ENCODE measurements at places on chromosomes 4 and X.

GRCh38 chrX:136780763-136781162 is at the start of gene ARHGEF6:
Gene ARHGEF6, minus strand, starts transcription at chrX:136780932. Its CDS starts 50 bp downstream, at chrX:136780882.
- DNase-seq: no peak

DNA sequence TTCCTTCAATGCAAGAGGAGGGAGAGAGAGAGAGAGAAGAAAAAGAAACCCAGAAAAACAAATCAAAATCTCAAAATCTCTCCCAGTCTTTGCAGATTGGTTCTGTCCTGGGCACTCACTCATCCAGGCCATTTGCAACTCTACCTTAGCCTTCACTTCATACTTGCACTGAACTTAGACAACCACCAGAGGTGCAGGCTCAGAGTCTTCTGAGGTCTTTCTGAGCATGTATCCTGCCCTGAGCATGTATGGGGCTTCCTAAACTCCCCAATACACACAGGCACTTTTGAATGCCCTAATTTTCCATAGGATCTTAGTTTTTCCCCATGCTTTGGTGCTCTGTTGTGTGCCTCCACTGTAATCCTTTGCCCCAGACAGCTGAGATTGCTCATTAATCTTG is 2.9 kb downstream of the CFI start:
- DNase-seq: no peak

DNA sequence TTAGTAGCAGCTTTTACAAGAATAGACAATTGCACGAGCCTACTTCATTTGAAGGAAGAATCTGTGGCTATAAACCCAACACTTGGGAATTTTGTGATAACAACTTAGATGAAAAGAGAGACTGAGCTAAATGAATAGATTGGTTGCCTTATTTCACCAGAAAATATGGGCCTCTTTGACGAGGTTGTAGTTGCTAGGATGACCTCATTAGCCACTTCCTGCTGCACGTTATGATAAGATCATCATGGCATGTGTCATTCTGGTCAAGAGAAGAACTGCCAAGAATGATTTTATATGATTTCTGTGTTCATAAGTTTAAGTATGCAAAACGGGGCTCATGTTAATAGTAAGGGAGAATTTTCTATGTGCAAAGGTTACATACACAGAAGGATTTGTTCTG is 321.9 kb upstream of the GIMD1 start:
- no peak for DNase-seq

DNA sequence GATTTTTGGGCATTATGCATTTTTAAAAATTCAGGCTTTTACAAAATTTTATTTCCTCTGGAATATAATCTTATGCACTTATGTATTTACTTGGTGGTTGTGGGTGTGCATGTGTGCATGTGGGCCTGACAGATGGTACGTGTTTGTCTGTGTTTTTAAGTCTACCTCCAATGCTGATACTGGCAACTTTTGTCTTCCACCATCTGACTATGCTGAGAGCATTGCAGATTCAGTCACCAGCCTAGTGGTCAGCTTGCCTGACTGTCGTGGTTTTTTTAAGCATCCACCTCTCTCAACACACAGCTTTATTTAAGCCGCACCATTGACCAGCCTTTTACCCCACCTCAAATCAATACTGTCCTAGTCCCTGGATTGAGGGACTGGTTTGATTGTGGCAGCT is 37.1 kb downstream of the FSTL5 start:
- DNase-seq: no peak

GRCh38 chr4:13329963-13330362 is 154.2 kb downstream of the RAB28 start:
- no peak for DNase-seq

- no peak for DNase-seq
These were observed 274.4 kb downstream of the BANK1 start for GRCh38 chr4:102064747-102065442.

DNA sequence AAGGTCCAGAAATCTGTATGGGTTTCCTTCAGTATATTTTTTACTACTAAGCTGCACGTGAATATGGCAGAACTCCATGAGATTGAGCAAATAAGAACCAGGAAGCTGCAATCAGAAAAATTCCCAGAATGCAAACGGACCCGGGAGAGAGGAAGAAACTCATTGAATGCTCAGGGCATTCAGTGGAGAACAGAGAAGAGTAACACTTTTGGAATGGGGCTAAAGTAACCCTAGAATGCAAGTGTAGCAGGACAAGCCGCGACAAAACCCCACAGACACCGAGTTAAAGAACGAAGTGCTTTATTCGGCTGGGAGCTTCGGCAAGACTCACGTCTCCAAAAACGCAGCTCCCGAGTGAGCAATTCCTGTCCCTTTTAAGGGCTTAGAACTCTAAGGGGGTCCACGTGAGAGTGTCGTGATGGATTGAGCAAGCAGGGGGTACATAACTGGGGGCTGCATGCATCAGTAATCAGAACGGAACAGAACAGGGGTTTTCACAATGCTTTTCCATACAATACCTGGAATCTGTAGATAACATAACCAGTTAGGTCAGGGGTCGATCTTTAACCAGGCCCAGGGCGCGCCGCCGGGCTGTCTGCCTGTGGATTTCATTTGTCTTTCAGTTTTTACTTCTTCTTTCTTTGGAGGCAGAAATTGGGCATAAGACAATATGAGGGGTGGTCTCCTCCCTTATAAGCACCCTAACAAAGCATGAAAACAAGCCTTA is 56.4 kb downstream of the RAB28 start:
- DNase-seq: no peak

DNA sequence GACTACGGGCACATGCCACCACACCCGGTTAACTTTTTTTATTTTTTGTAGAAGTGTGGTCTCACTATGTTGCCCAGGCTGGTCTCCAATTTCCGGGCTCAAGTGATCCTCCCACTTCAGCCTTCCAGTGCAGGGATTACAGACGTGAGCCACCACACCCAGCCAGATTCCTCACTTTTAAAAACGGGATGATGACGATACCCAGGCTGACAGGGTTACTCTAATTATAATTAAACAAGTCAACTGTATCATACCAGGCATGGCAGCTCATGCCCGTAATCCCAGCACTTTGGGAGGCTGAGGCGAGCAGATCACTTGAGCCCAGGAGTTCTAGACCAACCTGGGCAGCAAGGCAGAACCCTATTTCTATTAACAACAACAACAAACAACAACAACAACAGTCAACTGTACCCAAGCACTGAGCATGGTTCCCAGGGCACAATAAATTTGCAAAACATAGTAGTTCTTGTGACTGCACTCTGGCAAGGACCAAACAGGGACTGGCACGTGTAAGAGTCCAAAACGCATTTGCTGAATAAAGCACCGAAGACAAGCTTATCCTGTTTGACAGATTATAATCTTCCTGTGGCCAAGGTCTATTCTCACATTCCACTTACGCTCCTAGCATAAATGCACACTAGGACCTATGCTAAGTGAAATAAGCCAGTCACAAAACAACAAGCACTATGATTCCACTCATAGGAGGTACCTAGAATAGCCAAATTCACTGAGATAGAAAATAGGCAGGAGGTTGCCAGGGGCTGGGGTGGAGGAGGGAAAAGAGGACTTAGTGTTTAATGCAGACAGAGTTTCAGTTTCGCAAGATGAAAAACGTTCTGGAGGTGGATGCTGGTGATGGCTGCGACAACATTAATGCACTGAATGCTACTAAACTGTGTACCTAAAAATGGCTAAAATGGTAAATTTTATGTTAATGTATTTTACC is 77.5 kb downstream of the IRF2 start:
- no peak for DNase-seq

DNA sequence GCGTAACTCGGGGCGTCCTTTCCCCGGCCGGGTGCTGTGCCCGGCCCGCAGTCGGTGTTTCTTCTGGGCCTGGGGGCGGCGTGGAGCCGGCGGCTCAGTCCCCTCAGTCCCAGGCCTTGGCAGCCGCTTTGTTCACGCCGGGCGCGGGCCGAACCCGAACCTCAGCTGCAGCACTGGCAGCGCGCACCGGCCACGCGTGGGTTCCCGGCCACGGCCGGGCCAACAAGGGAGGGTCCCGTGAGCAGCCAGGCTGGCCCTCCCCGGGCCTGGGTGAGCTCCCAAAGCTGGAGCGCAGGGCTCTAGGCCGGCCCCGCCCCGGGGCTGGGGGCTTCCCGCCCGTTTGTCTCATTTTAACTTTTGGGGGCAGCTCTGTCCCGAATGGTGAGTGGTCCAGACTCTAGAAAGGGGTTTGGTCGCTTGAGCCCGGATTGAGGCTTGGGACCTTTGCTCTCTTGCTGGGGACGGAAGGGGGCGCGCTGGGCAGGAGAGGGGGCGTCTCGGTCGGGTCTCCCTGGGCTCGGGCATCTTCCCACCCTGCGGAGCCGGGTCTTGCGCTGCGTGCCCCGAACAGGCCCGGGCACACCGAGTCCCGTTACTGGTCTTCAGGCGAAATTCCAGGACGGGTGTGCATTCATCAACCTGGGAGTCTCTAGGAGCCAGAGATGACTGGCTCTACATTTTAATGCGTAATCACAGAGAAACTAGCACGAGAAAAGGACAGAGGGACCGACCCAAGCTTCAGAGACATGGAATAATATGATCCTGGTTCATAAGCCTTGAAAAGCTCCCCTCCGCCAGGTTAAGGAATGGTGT is 177.1 kb downstream of the CBR4 start:
- DNase-seq: no peak

GRCh38 chr4:9947168-9948062 is 73.9 kb downstream of the SLC2A9 start:
- DNase-seq: no peak

- DNase-seq: no peak
These were observed 17.1 kb upstream of the ARSF start for GRCh38 chrX:3024176-3024575.

GRCh38 chrX:43676971-43677572 is 21.0 kb downstream of the MAOA start:
- no peak for DNase-seq

- DNase-seq: no peak
These were observed 107.8 kb upstream of the SCML1 start for GRCh38 chrX:17629519-17629918.

GRCh38 chr4:154560419-154560801 is 2.4 kb upstream of the FGB start:
- DNase-seq: no peak

GRCh38 chrX:130846746-130847145 is 56.3 kb downstream of the ENOX2 start:
- DNase-seq: no peak

DNA sequence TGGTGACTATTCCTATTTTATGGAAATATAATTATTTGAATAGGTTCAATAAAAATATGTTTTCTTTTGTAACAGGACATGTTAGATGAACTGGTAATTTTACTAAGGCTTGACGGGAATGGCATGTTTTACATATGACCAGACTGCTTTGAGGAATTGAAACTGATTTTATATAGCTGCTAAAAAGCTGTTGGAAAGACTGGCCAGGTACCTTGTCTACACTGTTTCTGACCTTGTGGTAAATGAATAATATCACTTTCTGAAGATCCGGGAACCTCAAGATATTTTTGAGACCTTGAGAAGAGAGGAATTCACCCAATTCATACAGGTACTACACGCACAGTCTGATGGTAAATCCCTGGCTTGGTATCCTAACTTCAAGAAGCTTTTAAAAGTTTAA is 42.1 kb upstream of the USP46 start:
- no peak for DNase-seq

DNA sequence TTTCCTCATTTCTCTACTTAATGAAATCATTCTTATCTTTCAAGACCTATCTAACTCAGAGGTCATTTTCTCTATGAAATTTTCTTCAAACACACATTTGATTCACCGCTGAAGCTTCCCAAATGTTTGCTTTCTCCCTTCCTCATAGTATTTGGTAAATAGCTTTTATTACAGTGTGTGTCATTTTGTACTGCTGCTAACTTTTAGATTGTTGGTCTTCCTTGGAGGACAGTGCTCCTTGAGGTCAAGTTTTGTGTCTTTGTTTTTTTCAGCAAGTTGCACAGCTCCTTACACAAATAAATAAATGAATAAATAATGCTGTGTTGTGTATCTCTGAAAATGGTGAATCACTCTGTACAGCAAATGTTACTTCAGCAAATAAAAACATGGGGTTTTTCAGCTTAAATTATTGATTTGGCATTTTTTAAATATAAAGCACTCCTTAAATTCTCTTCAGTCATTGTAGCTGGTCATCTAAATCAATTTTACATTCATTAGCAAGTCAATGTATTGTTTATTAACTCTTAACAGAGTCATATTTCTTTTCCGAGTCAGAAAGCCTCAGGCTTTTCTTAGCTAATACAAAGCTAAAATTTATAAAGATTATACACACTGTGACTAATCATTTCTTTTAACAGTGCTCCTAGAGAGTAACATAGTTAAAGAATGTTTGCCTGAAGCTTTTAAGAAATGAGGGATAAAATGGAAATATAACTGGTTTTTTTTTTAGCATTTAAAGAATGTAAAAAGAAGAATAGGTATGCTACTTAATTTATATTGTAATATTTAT is 30.1 kb upstream of the MAD2L1 start:
- no peak for DNase-seq

DNA sequence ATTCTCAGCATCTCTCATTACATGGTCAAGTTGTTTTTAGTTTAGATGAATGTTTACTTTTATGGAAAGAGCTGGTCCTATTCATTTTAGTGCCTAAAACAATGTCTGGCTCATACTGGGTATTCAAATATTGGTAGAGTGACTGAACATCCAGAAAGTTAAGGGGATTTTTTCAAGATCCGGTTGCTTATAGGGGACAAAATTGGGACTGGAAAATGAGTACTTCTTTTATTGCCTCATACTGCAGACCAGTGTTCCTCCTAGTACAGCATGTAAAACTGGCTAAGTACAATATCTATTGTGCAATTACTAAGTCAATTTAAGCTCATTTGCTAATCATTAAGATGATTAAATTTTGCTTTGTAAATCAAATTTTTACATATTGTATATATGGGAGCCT is 13.9 kb downstream of the RP2 start:
- no peak for DNase-seq

DNA sequence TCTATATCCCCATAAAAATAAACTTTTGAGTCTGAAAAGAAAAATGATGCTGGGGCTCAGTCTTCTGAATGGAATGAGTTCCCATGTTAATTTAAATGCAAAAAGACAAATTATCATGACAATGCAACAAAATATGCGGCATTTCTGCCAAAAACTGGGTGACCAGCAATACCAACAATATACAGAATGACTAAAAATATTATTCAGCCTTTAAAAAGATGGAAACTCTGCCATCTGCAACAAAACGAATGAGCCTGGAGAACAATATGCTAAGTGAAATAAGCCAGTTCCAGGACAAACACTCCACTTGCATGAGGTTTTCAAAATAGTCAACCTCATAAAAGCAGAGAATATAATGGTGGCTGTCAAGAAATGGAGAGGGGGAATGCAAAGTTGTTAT is 558.5 kb downstream of the IL15 start:
- DNase-seq: no peak

GRCh38 chr4:4614925-4615678 is 73.3 kb upstream of the STX18 start:
- DNase-seq: no peak

- DNase-seq: no peak
These were observed 20.2 kb downstream of the SLIT2 start for GRCh38 chr4:20271950-20272349.

GRCh38 chr4:7569810-7570783 is 135.4 kb upstream of the PSAPL1 start:
- no peak for DNase-seq

GRCh38 chr4:127484117-127484516 is 148.6 kb upstream of the INTU start:
- no peak for DNase-seq

GRCh38 chr4:138706201-138706600 is 309.4 kb upstream of the NOCT start:
- DNase-seq: no peak

Data from stimulated activated CD8-positive, alpha-beta memory T cell treated with anti-CD3 and anti-CD28 coated beads, Interleukin-15, amount 100 ng/mL, for 24 hours (primary cell).